ENCODE measurements at places on chromosomes 11 and 22. TPM values are rescaled to one million over a fixed set of nuclear protein-coding genes. Genes with fewer than 3 reads are reported as not detected.

- peak; percentile 28 for DNase-seq
Observed at GRCh38 chr11:32385998-32386397, 49.3 kb downstream of the WT1 start.

DNA sequence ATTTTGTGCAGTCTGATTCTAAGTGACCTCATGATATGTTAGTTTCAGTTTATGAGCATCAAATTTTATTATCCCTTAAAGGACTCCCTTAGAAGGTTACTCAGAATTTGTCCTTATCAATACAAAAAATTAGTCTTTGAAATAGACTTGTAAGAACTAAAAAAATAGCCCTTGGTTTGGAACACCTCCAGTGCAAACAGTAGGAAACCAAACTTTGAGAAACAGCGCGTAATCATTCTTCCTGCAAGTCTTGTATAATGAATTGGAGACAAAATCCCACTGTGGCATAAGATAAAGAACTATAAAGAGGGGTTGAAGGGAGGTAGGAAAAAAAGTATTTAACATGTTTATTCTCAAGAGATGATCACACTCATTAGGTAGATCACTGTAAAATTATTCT lies 10.8 kb upstream of the MSANTD4 start:
- no peak for DNase-seq

- DNase-seq, result no peak
Observed at GRCh38 chr11:6196396-6196795, 2.6 kb upstream of the OR52W1 start.

- peak; percentile 34 for DNase-seq
Observed at GRCh38 chr22:50270666-50271394, 650 bp upstream of the MAPK11 start.

GRCh38 chr11:10108915-10109680 lies 184.9 kb downstream of the SBF2 start:
- no peak for DNase-seq

Gene KCNJ11
- total RNA-seq, result 0.35 TPM

GRCh38 chr22:37070334-37070733 lies 18.8 kb downstream of the KCTD17 start:
- DNase-seq, result no peak

Gene OR4D5
- total RNA-seq, result not detected

DNA sequence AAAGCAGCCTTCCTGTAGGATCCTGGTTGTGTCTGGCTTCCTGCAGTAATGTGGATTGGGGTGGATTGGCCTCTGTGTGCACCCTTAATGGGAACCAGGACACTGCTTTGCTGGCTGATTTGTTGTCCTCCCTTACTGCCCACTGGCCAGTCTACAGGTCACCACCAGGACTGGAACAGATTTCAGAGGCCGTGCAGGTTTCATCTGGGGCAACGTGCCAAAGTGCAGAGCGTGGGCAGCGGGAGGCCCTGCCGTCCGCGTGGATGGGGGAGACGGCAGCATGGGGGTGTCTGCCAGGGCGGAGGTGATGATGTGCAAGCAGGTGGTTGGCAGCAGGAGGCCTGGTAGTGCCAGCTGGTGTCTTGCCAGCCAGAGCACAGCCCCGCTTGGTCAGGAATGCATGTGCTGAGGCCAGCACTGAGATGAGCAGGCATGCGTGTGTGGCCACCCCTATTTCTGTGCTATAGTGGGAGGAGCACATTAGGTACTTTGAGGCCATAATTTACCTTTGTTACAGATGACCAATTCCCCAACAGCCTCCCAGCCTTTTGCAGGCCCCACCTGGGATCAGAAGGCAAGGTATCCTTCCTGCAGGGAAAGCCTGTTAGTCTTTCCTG lies 24.3 kb downstream of the BCR start:
- DNase-seq, result peak; percentile 52
